Coronary artery (tissue), 2 donors: ENCODE measurements at places on chromosomes 3 and 15.

GRCh38 chr3:6095006-6095405 is 765.9 kb upstream of the GRM7 start:
- no peak for DNase-seq

- DNase-seq = no peak
These were observed 1.9 kb downstream of the OSBPL10 start for GRCh38 chr3:31979001-31979697.

- DNase-seq = no peak
These were observed 56.0 kb downstream of the SLC25A26 start for GRCh38 chr3:66276705-66277274.

GRCh38 chr3:52205727-52206372 is 7.9 kb downstream of the ALAS1 start:
- no peak for DNase-seq

- no peak for DNase-seq
These were observed at the start of gene LHFPL4 for GRCh38 chr3:9553021-9553947. LHFPL4 (minus strand) TSS chr3:9553822; CDS start chr3:9552679, 1,143 bp downstream.

- DNase-seq = no peak
These were observed 69.0 kb downstream of the SQOR start for GRCh38 chr15:45703670-45704328.

GRCh38 chr3:81920816-81921215 is 159.4 kb upstream of the GBE1 start:
- no peak for DNase-seq

GRCh38 chr15:83555383-83555782 is 98.5 kb upstream of the ADAMTSL3 start:
- DNase-seq = no peak

- no peak for DNase-seq
These were observed 238.3 kb upstream of the MANF start for GRCh38 chr3:51146781-51147180.

GRCh38 chr3:143672396-143673165 is 175.7 kb downstream of the SLC9A9 start:
- DNase-seq = no peak

DNA sequence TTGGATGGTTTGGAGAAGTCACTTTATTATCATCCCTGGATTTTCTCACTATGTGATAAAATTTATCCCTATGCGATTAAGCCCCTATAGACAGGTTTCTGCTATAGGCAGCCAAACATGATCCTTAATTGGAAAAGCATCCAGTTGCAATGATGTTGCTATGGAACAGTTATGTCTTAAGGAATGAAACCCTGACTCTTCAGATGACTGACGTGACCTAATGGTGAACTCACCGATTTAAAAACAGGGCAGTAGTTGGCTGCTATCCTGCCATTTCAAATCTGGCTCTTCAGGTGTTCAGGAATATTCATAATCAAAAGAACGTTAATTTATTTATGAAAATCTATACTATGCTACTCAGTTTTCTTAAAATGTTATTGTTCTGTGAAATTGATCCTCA is 106.8 kb upstream of the ROBO1 start:
- no peak for DNase-seq

DNA sequence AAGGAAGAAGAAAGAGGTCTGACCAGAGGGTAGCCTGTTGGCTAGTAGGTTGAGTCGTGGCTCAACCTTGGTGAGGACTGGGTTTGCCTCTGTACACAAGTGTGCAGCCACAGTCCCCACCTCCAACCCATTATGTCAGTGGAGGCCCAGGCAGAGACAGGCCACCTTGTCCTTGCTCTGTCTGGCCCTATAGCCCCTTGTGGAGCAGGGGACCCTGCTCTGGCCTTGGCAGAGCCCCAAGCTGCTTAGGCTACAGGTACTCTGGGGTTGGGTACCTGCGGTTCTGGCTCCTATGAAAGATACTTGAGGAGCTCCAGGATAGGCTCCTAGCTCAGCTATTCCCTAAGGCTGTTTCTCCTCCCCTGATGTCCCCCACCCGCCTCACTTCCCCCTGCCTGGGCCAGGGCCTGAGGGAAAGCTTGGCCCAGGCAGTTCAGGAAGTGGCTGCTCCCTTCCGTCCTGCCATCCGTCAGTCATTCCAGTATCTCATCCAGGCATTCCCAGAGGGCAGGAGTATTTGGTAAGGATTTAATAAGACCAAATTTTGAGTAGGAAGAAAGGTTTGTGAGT is 44.0 kb downstream of the FGD5 start:
- no peak for DNase-seq

DNA sequence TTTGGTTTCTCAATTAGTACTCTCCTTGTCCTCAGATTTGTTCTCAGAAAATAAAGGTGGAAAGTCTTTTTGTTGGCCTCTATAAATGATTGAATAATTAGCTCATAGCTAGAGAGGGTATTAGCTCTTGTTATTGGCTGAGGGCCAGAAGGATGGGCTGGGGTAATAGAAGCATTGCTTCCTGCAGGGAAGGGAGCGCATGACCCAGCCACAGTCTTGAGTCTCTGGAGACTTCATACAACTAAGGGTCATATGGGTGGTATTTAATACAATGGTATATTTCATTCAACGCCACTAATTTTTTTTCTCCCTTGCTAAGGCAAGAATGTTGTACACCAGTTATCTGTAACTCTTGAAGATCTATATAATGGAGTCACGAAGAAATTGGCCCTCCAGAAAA is 8.4 kb downstream of the DNAJA4 start:
- DNase-seq = no peak

- no peak for DNase-seq
These were observed 398.6 kb downstream of the WDR72 start for GRCh38 chr15:53360881-53361280.

DNA sequence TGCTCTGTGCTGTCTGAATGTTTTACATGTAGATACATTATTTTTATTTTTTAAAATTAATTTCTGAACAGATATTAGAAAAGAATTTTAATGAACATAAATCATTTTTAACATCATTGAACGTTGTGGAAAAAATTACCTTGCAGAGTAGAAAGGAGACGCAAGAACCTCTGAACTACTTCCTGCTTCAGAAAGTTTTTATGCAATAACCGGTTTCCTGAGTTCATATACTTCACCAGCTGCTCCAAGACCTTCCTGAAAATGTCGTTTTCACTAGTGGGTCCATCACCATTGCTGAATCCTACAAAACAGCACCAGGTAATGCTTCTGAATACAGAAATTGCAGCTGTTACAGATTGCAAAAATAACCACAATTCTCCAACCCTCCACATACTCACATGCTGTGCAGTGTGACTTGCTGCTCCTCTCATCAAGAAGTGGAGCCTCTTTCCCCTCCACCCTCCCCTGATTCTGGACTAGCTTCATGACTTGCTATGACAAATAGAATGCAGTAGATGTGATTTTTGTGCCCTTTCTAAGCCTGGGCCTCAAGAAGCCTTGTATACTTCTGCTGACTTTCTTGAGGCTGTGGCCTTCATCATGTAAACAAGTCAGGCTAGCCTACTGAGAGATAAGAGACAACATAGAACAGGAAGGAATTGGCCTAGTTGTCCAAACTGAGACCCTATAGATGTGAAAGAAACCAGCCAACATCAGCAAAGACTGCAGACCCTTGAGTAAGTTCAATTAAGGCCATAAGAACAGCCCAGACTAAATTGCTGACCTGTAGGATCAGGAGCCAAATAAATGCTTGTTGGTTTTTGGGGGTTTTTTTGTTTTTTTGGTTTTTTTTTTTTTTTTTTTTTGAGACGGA is 80.4 kb downstream of the TRANK1 start:
- no peak for DNase-seq

- DNase-seq = no peak
These were observed 6.0 kb downstream of the CCDC12 start for GRCh38 chr3:46970391-46971091.

GRCh38 chr3:12947504-12948369 is 106.4 kb upstream of the RPL32 start:
- DNase-seq = no peak

DNA sequence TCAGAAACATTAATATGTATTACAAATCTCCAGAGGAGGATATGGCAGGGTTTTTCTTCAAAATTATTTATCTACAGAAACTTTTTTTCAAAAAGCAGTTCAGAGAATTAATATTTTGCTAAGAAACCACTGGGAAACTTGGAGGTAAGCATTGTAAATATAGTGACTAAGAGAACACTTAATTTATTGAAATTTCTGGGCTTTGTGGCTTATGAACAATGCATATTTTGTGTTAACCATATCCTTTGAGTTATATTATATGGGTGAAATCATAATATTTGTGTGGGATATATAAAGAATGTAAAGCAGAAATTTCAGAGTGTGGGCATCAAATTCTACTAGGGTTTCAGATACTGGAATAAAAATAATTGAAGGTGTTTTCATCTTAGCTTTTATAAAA is 1059.2 kb downstream of the ZPLD1 start:
- no peak for DNase-seq
